ENCODE measurements at places on chromosomes 7 and 10.

- DNase-seq = no peak
Observed at GRCh38 chr10:110274647-110275046, 30.1 kb downstream of the SMNDC1 start.

- no peak for DNase-seq
Observed at GRCh38 chr10:91340613-91341362, 69.4 kb upstream of the HECTD2 start.

- no peak for DNase-seq
Observed at GRCh38 chr7:95001815-95002561, 94.6 kb downstream of the PPP1R9A start.

DNA sequence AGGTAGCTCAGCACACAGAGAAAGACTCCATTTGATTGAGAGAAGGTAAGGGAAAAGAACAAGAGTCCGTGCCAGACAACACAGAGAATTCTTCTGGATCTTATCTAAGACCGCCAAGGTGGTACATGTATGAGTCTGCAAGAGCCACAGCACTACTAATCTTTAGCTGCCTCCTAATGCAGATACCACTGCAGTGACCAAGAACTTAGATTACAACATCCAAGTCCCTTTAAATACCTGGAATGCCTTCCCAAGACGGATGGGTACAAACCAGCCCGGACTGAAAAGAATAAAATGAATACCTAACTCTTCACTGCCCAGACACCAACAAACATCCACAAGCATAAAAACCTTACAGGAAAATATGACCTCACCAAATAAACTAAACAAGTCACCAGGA is 33.3 kb downstream of the TFEC start:
- no peak for DNase-seq

GRCh38 chr7:45919993-45920459 is 1.0 kb downstream of the IGFBP3 start:
- DNase-seq = no peak

DNA sequence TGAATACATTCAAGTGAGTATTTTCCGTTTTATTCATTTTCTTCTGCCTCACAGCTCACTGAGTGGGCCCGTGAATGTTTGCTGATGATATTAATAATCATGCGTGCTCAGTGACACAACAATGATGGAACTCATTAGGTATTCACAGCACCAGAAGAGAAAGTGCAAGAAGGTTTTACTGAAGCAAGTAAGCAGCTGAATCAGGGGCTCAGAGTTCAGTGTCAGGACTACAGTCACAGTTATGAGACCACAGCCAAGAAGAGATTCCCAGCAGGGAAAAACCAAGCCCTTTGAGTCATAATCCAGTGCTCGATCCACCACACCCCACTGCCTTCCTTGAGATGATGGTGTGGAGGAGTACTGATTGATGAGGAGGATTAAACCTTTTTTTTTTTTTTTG is 247.4 kb downstream of the KIAA1217 start:
- no peak for DNase-seq

GRCh38 chr10:11505639-11506038 is 105.8 kb downstream of the USP6NL start:
- no peak for DNase-seq

- DNase-seq = no peak
Observed at GRCh38 chr10:75774783-75775490, 343.5 kb downstream of the LRMDA start.

GRCh38 chr7:105389088-105389650 is 448 bp upstream of the SRPK2 start:
- no peak for DNase-seq

GRCh38 chr10:128296253-128297007 is 170.2 kb upstream of the MKI67 start:
- no peak for DNase-seq

GRCh38 chr7:122148878-122149277 is 4.8 kb upstream of the AASS start:
- DNase-seq = no peak

DNA sequence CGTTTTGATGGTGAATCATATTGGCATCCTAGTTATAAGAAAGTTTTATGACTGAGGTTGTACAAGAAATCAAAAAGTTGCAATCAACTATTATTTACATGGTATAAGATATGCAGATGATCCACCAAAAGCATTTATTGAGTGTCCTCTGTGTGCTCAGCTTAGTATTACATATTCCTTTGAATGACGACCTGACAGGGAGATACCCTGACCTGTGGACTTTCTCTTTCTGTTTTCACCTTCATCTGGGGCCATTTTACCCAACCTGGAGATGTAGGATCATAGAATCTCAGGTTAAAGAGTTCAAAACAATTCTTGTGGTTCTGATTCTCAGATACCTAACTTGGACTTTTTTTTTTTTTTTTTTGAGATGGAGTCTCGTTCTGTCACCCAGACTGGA is 269.1 kb upstream of the SORCS1 start:
- DNase-seq = no peak

GRCh38 chr10:4383651-4384098 is 442.3 kb upstream of the AKR1E2 start:
- DNase-seq = no peak

GRCh38 chr10:61628151-61628874 is 34.4 kb upstream of the CABCOCO1 start:
- DNase-seq = no peak
